Liver (tissue), 10 donors: ENCODE measurements at places on chromosomes 2 and 18.

DNA sequence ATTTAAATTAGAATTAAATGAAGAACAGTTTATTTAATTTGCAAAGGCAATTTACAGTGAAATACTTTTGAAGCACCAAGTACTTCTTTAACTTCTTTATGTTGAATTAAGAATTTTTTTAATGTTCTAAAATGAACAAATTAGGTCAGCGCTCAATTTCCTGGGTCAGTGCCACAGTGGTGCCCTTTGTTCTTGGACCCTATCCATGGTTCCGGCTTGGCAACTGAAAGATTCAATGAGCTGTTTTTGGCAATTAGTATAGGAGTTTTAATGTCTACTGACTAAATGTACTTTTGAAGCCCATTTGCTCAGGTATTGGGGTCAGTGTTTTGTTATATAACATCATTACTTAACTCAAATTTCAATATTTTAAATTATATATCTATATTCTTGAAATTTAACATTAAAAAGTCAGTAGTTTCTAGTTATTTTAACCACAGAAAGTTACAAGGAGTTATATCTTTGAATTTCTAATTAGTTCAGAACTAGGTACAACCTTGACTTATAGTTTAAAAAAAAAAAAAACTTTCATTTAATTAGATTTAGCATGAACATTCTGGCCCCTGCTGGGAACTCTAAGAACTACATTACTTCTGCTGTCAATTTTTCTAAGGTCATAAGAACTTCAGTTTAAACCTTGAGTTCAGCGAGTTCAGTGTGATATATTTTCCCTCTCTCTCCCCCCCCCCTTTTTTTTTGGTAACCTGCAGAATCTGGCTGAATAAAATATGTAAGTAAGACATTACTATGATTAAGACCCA, 7.6 kb upstream of the MSTN start:
- DNase-seq: no peak

DNA sequence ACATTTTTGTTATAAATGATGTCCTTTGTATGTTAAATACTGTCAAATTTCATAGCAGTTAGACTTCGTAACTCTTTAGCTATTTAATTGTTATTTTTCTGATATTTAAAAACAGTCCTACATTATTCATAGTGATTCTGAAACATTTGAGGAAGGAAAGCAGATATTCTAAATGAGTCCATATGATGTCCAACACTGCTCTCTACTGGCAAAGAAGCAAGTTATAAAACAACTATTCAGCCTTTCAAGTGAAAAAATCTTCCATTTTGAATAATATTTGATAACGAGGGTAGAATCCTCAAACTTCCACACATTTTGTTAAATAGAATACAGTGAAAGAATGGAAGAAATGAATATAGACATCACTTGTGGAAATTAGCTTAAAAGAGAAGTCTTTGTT, 220.8 kb downstream of the GULP1 start:
- DNase-seq: no peak

- no peak for DNase-seq
These were observed 349.8 kb downstream of the TNS1 start for GRCh38 chr2:217652761-217653639.

GRCh38 chr2:219961947-219962498, 334.6 kb downstream of the SLC4A3 start:
- DNase-seq: no peak

GRCh38 chr2:99888617-99889016, 253.8 kb downstream of the AFF3 start:
- DNase-seq: no peak

- DNase-seq: no peak
These were observed 85.7 kb downstream of the SEPTIN10 start for GRCh38 chr2:109527846-109528705.

GRCh38 chr2:134127496-134127895, 126.4 kb upstream of the MGAT5 start:
- no peak for DNase-seq

GRCh38 chr2:73021371-73022010, 50.0 kb downstream of the SFXN5 start:
- no peak for DNase-seq

DNA sequence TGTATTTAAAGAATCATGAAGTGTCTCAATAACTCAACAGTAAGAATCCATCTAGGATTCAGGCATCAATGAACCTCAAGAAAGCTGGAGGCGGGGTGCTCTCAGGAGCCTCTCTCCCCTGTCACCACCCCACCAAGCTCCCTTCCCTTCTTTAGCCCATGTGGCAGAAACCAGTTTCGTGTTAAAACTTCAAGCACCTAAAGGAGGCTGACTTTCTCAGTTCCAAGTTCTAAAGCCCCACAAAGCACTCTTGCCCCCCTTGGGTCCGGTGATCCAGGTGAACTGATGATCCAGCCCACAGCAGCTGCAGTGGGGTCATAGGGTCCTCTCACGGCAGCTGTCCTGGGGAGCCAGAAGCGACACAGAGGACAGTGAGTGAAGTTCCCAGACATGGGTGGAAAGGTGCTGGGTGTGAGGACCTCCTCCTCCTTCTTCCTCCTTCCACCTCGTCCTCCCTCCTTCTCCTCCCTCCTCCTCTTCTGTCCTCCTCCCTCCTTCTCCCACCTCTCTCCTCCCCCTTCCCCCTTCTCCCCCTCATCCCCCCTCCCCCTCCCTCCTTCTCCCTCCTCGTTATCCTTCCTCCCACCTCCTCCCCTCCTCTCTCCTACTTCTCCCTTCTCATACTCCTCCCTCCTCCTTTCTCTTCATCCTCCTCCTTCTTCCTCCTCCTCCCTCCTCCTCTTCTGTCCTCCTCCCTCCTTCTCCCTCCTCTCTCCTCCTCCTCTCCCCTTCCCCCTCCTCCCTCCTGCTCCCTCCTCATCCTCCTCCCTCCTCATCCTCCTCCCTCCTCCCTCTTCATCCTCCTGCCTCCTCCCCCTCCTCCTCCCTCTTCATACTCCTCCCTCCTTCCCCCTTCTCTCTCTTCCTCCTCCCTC, 192.4 kb upstream of the AGAP1 start:
- no peak for DNase-seq

- no peak for DNase-seq
These were observed 17.8 kb downstream of the CFAP210 start for GRCh38 chr2:169676357-169676756.

- DNase-seq: no peak
These were observed 95.5 kb downstream of the ATP9B start for GRCh38 chr18:79164706-79165105.

DNA sequence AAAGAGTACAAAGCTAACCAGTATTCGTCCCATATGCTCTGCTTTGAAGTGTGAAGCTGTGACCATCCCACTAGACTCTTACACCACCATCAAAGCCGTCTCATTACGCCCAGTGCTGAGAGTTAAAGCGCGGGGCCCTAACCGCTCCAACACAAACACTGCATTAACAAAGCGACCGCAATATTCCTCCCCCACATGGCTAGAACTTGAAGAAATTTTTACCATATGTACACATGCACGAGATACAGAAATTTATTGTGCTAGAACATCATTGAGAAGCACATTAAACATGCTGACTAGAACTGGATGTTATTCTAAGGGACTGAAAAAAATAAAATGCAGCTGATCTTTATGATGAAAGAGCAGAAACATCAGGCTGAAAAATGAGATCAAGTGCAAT, 20.5 kb downstream of the FTCDNL1 start:
- no peak for DNase-seq

- DNase-seq: no peak
These were observed 37.0 kb upstream of the CASP8 start for GRCh38 chr2:201223089-201224073.

- no peak for DNase-seq
These were observed 433.0 kb downstream of the ZEB2 start for GRCh38 chr2:144086965-144087364.

DNA sequence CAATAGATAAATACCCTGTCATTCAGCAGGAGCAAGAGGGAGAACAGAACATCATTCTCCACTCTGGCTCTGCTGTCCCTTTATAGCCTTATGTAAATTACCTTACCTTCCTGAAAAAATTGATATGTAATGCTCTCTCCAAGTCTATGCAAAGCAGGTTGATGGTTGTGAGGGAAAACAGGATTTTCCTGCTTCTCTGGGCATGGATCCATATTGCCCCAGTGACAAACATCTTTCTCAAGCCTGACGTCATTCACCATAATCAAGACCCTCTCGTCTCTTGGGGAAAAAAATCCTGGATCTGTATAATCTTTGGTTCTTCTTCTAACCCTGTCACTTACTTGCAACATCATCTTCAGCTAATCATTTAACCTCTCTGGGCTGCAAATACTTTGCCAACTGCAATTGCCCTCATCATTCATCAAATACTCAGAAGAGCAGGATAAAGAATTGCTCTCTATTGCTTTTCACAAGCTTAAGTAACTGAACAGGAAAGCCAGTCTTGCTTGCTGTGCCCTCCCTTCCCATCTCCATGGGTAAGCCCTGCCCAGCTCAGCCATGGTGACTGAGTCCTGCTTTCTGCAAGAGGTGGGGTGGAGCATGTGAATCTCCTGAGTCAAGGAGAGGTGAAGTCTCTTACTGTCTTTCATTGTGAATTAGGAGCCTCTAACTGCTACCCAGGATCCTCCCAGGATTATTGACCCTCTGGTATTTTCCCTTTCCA, 123.7 kb upstream of the KLF7 start:
- no peak for DNase-seq
